ENCODE measurements at places on chromosomes 5 and 9.

GRCh38 chr5:90558344-90559192, at the start of gene ADGRV1:
Gene ADGRV1, plus strand, starts transcription at chr5:90558797. Its CDS starts 99 bp downstream, at chr5:90558896.
- DNase-seq = no peak

DNA sequence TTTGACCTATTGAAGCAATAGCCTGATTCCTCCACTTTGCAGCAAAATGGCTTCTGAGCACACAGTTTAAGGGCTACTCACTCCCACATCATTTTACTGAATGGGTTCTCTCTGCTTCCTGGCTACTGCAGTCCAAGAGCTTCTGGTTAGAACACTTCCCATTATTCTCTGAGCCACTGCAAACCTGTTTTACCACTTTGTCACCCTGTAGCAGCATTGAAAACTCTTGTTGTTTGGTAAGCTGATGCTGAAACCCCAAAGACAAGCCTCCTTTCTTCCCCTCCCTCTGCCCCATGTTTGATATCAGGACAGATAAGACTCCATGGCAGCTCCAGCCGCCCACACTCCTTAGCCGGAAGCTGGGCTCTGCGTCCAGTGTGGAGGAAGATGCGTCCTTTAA, 84.4 kb upstream of the RARS1 start:
- no peak for DNase-seq

GRCh38 chr5:18745042-18745987, 1111.1 kb downstream of the TAF11L14 start:
- no peak for DNase-seq

DNA sequence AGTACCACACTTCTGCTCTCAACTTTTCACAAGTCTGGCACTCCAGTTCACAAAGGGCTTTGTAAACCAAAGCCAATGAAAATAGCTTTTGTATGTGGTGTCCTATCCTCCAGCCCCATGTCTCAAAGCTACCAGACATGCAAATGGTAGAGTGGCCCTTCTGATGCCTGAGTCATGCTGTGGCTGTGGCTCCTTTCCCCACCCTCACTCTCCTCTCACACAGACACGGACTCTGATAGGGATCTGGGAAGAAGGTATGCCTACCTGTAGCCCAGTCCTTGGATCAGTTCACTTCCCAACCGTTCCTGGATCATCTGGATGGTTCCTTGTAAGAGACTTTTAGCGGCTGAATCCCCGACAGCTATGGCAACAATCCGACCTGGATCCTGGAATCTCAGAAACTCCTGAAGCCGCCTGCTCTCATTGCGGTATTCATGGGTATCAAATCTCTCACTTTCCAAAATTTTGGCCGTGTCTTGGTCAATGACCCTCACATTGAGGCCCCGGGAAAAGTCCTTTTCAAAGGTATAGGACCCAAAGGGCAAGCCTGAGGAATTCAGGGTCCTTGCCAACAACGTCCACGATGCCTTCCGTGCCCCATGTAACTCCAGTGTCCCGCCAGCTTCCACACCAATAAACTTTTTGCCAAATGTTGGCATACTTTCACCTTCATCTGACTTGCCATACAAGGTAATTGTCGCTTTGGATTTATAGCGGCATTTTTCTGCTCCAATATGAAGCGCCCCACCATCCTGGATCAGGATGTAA, 23.4 kb downstream of the CEMIP2 start:
- DNase-seq = no peak

- DNase-seq = no peak
Observed at GRCh38 chr9:93588641-93589609, 12.5 kb downstream of the PHF2 start.

DNA sequence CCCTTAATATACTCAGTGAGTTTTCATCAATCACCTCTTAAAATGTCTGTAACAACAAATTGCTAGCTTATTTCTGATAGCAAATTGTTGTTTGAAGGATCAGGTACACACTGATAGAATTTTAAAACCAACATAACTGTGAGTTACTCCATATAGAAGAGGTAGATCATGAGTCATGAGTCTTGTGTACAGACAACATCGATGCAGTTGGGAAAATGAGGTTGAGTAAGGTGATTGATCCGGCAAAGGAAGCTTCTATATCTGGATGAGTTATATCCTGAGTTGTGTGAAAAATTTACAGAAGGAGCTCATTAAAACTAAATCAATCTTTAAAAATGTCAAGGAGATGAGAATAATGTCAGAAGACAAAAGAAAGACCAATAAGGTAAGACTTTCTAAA, 604.6 kb upstream of the RGMB start:
- no peak for DNase-seq

DNA sequence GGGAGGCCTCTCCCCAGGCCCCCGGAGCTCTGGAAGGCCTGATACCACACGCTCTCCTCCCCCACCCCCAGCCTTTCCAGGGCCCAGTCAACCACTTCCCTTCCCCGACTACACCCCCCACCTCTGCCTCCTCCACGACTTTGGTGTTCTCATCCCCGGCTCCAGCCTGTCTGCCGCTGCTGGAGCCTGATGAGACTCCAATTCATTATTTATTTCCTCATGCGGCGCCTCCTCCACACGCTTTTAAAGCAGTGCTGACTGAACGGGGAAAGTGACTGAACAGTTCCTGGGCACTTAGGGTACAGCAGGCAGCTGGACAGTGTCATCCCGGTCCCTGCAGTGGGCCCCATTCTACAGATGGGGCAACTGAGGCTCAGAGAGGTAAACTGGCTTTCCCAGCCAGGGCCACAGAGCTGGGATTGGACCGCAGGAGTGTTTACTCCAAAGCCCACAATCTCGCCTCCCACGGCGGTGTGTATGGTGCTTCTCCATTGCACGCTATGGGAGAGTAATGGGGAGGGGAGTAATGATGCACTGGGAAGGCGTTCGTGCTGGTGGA, 15.9 kb upstream of the RPL26L1 start:
- DNase-seq = no peak

DNA sequence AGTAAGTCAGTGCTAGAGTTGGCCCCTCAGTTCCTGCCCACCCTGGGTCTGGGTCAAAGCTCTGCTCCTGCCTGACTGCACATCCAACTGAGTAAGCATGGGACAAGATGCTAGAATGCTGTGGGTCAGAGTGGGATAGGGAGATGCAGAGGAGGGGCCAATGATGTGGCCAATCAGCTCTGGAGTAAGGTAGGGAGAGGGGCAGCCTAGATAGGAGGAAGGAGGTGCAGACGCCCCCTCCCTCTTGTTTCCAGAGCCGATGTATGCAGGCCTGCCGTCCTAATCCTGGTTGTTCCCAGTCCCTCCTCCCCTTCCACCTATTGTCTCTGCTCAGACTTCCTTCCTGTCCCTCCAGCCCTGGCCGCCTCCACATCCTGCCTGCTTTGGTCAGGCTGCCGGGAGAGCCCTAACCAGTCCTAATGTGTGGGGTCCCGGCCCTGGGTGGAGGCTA, 1.3 kb downstream of the ARAP3 start:
- no peak for DNase-seq
